ENCODE measurements at places on chromosomes 4 and X. TPM values are rescaled to one million over a fixed set of nuclear protein-coding genes. Genes with fewer than 3 reads are reported as not detected.

HSFX2 gene
- total RNA-seq: not detected

ZGRF1 gene
- 23.9 TPM for total RNA-seq

GPR119 gene
- not detected for total RNA-seq

CXCL11 gene
- not detected for total RNA-seq

TEX13C gene
- total RNA-seq: not detected

XAGE1A gene
- total RNA-seq: not detected

FNIP2 gene
- 16.0 TPM for total RNA-seq

GK gene
- 18.5 TPM for total RNA-seq

NCAPG gene
- total RNA-seq: 62.7 TPM

BEX1 gene
- not detected for total RNA-seq

MAGEE2 gene
- not detected for total RNA-seq

C4orf54 gene
- not detected for total RNA-seq

GYG2 gene
- not detected for total RNA-seq

TMSB15A gene
- 1.1 TPM for total RNA-seq

AADAT gene
- not detected for total RNA-seq

ZRSR2 gene
- 20.8 TPM for total RNA-seq

TCP11X2 gene
- not detected for total RNA-seq

ELF4 gene
- total RNA-seq: 36.7 TPM

SCOC gene
- 17.9 TPM for total RNA-seq

MAGEB17 gene
- not detected for total RNA-seq

N4BP2 gene
- 39.8 TPM for total RNA-seq
